Stimulated activated naive CD8-positive, alpha-beta T cell treated with anti-CD3 and anti-CD28 coated beads, Interleukin-15, Interleukin-2, amounts not matched to agents 100 U/mL and 50 U/mL, for 24 hours (primary cell): ENCODE measurements at places on chromosomes 3 and 15.

- no peak for DNase-seq
These were observed 20.5 kb upstream of the STAG1 start for GRCh38 chr3:136772709-136773108.

- DNase-seq = peak; percentile 18
These were observed 47.7 kb upstream of the FMN1 start for GRCh38 chr15:33242165-33242564.

DNA sequence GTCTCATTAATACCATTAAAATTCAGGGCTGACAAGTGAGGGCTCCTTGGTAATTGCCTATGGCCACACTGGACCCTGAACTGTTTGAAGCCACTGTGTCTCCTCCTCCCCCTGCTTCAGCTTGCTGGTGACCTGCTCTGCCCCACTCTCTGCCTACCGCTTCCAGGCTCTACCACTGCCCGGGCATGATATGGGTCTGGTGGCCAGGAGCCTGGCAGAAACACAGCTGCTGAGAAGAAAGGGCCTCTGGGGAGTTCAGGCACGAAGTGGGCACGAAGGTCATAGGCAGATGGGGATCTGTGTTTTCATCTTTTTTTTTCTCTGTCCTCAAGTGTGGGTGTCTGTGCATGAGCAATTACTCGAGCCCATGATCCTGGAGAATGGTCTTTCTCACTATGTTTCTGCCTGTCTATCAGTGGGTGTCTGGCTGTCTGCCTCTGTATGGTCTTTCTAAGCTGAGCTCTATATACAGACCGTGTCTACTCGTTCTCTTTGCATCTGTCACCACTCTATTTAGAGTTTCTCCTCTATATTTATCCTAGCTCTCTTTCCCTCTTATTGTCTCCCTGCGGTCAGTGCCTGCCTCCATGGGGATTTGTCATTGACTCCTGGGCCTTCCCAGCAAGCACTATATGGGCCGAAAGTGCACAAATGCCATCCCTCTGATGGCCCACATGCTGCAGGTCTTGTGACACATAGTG, 42.1 kb upstream of the EPHB1 start:
- no peak for DNase-seq

DNA sequence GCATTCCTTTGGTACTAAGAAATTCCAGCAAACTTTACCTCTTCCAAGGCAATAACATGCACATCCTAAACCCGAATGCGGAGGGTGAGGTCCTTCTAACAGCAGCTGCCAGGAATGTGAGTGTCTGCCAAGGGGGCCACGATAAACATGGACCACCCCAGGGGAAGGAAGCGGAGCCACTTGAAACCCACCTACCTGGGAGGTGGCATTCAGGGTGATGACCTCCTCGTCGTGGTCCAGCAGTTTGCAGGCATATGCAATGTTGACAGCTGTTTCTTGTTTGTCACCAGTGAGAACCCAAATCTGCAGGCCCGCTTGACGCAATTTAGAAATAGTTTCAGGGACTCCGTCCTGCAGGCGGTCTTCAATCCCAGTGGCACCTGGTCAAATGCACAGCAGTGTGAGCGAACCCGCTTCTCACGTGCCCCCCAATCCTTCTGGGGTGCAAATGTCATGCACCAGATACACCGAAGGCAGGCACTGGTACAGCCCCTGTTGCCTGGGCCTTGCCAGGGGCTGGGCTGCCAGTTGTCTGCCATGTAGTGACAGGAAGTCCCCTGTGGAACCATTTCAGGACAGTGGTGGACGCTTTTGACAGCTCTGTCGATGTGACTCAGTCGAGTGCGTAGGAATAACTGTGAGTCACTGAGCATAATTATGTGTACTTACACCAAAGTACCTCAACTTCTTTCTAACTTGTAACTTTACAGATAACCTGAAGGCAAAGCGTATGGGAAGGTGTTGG, 161.2 kb downstream of the ATP10A start:
- no peak for DNase-seq

DNA sequence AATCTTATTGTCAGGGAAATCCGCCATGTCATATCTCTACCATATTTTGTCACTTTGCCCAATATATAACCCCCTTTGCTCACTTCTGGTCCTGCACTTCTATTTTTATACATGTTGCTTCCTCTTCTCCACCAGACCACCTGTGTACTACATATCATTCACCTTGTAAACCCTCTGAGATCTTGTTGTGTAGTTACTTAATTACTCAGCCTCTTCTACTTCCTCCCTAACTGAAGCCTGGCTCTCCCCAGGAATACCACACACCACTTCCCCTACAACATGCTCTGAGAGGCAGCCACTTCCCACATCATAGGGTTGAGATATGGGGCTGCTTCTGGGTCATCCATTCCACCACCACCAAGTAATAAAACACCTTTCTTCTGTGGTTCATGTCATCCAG, 10.0 kb downstream of the HEXA start:
- DNase-seq = no peak

DNA sequence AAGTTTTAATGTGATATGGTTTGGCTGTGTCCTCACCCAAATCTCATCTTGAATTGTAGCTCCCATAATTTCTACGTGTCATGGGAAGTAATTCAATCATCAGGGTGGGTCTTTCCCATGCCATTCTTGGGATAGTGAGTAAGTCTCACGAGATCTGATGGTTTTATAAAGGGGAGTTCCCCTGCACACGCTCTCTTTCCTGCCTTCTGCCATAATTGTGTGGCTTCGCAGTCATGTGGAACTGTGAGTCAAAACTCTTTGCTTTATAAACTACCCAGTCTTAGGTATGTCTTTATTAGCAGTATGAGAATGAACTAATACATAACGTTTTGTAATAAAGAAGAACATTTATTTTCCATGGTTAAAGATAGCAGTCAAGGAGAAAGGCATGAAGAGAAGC, 39.2 kb upstream of the GOLIM4 start:
- no peak for DNase-seq
